ENCODE measurements at places on chromosomes 12 and 14.

DNA sequence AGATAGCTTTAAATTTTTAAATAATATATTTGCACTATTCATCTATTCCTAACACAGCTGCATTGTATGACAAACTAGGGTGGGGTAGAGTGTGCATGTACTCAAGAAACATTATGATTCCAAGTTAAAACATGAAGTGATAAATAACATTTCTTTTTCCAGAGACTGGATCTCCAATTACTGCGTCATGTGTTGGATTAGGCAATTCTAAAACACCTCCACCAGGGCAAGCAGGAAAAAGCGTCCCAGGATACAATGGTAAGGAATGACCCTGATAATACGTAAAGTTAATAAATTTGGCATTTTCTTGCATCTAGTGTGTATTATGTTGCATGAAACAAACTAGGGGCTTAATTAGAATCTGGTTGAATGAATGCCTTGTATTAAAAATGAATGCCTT is 138.9 kb downstream of the ACSS3 start:
- DNase-seq = no peak

DNA sequence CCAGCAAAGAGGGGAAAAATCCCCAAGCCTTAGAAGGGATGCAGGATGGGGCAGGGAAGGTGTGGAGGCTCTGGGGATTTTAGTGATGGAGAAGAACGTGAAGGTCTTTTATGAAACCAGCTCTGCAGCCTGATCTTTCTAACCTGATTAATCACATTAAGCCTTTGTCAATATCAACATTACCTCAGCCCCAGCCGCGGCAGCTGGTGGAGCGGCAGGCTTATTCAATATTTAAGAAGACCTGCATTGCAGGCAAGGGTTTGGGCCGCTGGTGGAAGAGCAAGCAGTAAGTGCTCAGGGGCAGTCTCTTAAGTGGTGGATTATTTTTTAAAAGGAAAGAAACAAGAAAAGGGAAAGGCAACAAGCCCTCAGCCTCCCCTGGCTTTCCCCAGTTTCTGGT is 16.6 kb downstream of the RPH3A start:
- no peak for DNase-seq

DNA sequence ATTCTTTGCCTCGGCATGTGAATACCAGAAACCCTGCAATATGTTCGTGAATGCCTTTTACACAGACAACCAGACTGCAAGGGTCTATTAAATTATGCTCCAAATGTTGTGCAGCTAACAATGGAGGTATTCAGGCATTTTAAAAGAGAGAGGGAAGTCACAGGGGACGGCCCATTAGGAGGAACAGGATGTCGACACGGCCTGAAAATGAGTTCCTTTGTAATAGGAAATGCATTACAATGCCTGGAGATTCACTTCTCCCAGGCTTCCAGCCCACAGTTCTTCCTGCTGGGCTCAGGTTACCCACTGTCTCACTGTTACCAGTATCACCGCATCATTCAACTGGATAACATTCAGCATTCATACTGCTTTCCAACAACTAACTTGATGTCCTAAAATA is 2.5 kb downstream of the DUSP6 start:
- DNase-seq = no peak

GRCh38 chr12:24522736-24523135 is 426.2 kb downstream of the BCAT1 start:
- no peak for DNase-seq

DNA sequence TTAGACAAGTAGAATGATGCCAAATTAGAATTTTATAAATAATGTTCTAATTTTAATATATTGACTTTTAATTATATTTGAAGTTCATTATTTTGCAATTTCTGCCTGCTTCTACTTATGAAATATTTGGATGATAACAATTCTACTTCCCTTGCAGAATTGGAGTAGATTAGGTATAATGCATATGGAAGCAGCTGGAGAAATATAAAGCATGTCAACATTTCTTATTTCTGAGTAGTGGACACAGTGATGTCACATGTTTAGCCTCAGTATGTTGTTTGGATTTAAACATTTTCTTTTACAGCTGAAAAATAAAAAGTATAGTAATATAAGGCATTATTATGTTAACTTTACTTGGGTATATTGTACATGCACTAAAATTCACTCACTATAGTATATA is 344.2 kb upstream of the E2F7 start:
- DNase-seq = no peak

DNA sequence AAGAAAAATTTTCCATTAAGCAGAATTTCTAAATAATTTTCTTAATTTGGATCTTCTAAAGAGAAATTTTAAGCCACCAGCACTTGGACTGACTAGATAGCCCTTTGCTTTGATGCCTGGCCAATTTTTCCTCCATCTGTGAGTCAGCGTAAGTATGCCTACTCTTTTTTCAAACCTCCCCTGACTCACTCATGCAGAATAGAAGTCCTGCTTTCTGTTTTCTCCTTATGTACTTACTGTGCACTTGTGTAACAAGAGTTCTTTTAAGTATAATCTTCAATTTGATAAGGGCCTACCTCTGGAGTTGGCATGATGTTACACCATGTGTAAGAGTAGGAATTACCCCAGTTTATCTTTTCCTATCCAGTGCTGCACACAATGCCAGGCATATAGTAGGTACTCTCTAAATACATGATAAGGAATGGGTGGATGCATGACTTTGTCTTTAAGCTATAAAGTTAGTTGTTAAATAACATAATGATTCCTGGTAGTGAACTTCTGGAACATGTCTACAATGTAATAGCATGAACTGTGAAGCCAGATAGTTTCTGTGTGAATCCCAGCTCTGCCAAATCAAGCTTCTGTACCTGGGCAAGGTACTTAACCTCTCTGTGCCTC is 329.6 kb downstream of the TMTC2 start:
- no peak for DNase-seq

DNA sequence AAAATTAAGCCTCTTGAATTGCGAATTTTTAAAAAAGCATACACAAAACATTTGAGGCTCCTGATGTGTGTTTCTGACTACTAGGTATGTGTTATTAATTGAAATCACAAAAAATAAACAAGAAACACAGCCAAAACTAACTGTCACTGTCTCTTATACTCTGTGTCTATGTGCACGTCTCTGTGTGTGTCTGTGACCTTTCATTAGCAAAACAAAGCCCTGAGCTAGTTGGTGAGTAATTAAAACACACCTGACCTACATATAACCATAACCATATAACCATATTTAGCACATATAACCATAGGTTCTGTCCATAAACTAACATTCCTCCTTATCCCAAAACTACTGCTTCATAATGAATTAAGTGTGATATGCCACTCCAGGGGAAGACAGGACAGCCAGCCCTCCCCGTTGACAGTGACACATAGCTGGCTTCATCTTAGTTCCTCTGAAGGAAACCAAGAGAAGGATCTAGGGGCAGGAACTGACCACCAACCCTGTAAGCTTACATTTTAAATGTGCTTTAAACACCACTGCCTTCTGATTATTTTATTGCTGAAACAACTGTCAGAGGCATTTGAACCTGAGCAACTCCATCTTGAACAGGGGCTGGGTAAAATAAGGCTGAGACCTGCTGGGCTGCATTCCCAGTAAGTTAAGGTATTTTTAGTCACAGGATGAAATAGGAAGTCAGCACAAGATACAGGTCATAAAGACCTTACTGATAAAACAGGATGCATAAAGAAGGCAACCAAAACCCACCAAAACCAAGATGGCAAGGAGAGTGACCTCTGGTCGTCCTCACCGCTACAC is 106.7 kb downstream of the PPP2R5E start:
- DNase-seq = no peak

- no peak for DNase-seq
These were observed 84.4 kb downstream of the SPATS2 start for GRCh38 chr12:49451468-49452259.

DNA sequence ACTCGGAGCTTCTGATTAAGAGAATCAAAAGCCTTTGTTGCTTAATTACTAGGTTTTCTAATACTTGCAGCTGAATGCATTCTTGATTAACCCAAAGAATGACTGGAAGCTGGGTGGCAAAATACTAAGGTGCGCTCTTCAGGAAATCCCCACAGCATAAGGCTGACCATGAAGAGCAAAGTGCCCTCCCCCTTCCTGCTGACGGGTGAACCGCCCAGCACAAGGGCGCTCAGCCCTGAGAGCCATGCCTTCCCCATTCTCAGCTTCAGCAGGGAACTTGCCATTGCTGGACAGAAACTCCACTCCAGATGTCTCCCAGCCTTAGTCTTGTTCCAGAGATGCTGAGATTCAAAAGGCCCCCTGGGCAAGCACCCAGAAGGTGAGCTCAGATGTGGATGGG is 27.2 kb upstream of the FBRSL1 start:
- no peak for DNase-seq

DNA sequence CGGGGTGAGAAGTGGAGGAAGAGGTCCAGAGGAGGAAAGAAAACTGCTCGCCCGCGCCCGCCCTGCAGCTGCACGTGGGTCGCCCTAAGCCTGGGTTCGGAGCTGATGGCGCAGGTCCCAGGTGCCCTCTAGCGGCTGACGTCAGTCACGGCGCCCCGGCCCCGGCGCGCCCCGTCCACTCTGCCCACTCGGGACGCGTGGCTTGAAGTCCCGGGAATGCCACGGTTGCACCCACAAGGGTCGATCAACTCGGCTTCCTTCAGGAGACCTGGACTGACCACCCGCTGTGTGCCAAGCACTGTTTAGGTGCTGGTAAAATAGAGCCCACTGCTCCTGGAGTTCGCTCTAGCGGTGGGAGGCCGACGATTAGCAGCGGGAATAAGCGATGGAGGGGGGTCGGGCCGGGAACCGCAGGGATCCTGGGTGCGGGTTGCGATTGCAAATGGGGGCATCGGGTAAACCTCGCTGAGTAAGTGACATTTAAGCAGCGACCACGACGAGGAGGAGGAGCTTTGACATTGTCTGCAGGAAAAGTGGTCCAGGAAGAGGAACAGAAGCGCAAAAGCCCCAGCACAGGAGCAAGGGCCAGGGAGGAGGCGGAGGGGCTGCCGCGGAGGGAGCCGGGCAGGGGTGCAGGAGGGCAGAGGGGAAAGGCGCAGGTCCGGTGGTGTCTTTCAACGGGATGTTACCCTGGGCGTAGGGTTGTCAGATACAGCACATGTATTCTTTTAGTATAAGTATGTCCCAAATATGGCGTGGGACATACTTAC is 5.1 kb upstream of the ZNF839 start:
- peak; percentile 59 for DNase-seq

Measured in stimulated activated CD8-positive, alpha-beta memory T cell treated with anti-CD3 and anti-CD28 coated beads, Interleukin-4, amount 100 ng/mL, for 4 hours (primary cell).